ENCODE measurements at places on chromosomes 7 and 10.
A peak's percentile ranks its signal among the peaks of the same experiment; 100 is the strongest.

DNA sequence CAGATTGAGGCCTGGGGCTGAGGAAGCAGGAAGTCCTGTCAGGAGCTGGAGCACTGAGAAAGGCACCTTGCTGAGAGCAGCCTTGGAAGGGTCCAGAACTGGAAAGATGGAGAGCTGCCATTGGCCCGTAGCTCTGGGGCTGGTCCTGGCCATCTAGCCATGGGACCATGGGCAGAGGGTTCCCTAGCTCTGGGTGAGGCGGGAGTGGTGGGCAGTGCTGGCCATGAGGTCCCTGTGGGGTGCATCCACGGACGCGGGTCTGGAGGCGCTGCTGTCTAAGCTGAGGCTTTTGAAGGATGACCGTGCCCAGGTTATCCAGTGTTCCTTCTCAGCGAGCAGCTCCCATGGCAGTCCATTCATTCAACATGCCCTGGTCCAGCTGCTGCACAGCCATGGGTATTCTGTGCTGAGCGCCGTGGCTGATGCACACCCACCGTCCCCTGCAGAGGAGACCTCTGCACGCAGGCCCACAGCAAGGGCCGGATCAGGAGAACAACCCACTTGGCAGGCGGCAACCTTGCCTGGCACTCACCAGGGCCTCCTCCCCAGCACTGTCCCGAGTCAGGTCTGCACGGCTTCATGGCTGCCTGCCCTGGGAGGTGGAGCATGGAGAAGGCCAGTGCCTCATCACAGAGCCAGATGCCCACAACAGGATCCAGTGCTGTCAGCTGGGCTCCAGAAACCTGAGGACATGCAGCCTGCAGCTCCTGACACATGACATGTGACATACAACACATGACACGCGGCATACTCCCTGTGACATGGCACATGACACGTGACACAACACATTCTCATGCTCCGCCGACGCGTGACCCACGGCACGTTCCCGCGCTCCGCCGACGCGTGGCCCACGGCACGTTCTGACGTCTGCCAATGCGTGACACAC lies 121.9 kb downstream of the INPP5A start:
- no peak for DNase-seq

GRCh38 chr10:86139066-86139657 lies 227.4 kb downstream of the GRID1 start:
- peak; percentile 72 for DNase-seq

DNA sequence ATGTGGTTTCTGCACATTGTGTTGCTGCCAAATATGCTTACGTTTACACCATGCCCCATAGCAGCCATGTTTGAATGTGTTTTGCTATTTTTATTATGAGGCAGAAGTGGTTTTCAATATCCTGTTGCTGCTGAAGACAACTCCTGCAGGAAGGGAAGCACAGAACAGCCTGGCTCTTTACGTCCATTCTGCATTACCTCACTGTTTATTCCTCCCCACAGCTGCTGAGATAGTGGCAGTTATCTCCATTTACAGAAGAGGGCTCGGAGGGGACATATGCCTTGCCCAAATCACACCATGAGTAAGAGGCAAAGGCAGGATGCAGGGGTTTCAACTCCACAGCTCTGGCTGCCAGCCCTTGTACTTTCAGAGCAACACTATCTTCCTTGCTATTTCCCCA lies 35.3 kb downstream of the PLPP4 start:
- no peak for DNase-seq

DNA sequence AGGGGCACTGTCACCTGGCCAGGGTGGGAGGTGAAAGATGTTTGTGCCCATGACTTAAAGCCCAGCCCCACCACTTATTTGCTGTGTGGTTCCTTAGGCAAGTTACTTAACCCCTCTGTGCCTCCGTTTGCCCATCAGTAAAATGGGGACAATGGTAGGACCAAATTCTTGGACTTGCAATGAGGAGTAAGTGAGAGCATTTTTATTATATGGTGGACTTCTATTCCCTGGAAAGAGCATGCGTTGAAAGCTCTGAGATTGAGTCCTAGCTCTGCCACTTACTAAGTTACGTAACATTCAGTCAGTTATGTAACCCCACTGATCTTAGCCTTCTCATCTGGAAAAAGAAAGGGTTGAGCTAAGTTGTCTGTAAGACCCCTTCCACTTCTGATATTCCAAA lies 18.8 kb downstream of the VSIR start:
- no peak for DNase-seq

DNA sequence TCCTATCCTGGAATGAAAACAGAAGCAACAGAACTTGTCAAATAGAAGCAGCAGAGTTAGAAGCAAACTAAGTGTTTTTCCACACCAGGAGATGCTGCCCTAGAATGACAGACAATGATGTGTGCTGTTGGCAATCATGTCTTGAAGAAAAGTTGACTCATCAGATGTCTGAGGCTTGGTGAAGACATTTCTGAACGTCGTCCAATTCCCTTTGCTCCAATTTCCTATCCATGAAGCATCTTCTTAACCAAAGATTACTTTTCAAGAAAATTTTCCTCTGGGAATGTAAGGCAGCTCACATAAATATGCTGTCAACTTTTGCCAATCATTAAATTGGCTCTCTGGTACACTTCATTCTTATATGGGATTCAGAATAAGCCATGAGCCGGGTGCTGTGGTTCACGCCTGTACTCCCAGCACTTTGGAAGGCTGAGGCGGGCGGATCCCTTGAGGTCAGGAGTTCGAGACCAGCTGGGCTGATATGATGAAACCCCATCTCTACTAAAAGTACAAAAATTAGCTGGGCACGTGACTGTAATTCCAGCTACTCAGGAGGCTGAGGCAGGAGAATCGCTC lies 34.6 kb downstream of the MALSU1 start:
- no peak for DNase-seq

DNA sequence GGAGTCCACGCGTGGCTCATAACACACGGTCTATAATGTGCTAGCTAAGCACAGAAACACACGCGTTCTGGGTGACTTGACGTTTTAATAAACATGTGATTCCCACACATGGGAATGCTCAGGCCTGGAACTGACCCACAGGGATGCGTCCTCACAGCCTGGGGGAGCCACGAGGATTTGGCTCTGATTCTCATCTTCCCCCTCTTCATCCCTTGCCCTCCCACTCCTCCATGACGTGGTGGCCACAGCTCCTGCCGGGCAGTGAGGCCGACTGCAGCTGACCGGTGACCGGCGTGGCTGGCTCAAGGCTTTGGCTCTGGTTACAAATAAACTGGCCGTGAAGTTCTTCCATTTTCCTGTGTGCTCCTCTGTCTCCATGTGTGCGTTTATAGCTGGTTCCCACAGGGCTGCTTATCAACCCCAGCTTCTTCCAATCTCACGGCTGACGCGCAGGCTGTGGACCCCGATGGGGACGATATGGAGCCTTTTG lies 40.9 kb upstream of the KLF6 start:
- no peak for DNase-seq

- DNase-seq: no peak
Observed at GRCh38 chr7:2517026-2517425, 2.5 kb upstream of the LFNG start.

GRCh38 chr7:50806143-50806542 lies 23.4 kb upstream of the GRB10 start:
- no peak for DNase-seq

- no peak for DNase-seq
Observed at GRCh38 chr7:141789917-141790316, at the start of gene TAS2R5. Gene TAS2R5, plus strand, starts transcription at chr7:141790217. Its CDS starts 145 bp downstream, at chr7:141790362.

- no peak for DNase-seq
Observed at GRCh38 chr7:45484094-45484493, 90.1 kb upstream of the ADCY1 start.

- no peak for DNase-seq
Observed at GRCh38 chr7:24910551-24911212, 69.3 kb downstream of the OSBPL3 start.

DNA sequence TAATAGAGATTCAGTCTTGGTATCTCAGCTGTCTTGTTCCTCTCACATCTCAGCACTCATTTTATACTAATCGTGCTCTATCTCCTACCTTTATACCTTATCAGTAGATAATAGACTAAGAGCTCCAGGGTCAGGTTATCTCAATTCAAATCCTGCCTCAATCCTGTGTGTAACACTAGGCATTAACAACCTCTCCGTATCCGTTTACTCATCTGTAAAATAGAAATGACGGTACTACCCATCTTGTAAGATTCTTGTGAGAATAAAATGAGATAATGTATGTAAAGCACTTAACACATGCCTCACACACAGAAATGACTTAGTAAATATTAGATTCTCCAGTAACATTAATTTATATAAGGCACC lies 622 bp upstream of the P4HA1 start:
- DNase-seq: no peak

- no peak for DNase-seq
Observed at GRCh38 chr10:1180836-1181235, 124.7 kb downstream of the WDR37 start.

GRCh38 chr7:36084485-36085091 lies 68.5 kb upstream of the EEPD1 start:
- peak; percentile 70 for DNase-seq

GRCh38 chr7:94364816-94365215 lies 29.9 kb upstream of the COL1A2 start:
- no peak for DNase-seq

DNA sequence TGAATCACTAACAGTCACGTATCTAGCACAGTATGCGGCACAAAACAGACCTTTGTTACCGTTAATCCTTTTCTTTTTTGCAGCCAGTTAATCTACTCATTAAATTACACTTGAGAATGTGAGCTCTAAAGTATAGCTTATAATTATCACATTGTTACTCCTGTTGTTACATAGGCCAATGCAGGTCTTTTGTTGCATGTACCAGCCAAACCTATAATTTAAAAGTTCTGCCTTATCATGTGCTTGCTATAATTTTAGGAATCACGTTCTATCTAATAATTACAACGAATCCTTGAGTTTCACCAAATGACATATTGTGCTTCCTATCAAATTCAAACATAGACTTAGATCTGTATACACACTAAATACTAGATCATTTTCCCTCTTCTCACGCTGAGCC lies 245.1 kb downstream of the DGKI start:
- no peak for DNase-seq

- no peak for DNase-seq
Observed at GRCh38 chr7:82674268-82674667, 230.7 kb upstream of the CACNA2D1 start.

DNA sequence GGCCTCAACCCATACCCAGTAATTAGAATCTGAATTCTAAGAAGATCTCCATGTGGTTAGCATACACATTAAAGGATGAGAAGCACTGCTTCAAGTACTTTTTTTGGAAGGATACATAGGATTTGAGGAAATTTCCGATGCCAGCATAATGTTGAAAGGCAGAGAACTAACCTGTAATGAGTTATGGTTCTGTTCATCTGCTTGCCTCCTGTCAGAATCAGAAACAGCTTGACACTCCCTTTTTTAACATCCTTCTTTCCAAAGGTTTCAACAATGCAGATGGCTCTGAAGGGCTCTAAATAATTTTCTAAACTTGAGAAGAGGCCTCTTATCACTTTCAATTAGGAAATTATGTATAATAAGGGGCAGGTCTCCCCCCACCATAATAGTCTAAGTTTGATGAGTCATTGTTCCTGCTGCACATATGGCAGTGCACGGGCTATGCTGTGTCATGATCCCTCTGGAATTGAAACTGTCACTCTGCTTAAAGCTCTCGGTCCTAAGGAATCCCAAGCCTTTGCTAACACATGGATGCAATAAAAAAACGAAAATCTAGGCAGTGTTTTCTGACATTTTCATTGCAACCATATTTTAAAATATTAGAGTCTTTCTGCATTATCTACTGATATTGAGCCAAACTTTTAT lies 291.2 kb upstream of the FZD1 start:
- DNase-seq: no peak

DNA sequence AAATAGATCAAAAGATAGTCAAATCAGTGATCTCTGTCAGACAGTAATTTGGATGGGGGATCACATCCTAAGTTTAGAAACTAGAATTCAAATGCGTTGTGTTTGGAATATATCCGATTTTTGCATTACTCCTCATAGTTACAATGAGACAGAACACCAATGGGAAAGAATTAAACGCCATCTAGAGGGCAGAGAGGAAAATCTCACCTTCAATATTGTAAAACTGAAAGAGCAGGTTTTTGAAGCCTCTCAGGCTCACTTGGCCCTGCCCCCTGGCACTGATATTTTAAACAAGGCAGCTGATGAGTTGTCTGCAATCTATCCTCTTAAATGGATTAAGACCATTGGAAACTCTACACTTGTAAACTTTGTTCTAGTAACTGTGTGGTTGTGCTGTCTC lies 17.7 kb downstream of the FRG2B start:
- DNase-seq: no peak

DNA sequence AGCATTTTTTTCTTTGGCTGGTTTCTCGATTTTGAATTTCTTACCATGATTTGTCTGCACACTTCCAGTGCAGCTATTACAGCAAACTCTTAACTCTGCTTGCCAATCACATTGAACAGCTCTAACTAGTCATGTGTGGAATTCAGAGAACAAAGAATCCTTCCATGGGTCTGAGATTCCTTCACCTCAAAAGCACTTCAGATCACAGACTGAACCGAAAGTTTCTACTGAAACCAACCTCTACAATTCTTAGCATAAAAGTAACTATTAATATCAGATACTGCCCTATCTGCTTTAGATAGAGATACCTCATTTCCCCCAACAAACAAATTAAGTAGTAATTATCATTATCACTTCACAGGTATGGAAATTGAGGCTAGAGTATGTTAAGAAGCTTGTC lies 56.5 kb upstream of the SP4 start:
- no peak for DNase-seq

DNA sequence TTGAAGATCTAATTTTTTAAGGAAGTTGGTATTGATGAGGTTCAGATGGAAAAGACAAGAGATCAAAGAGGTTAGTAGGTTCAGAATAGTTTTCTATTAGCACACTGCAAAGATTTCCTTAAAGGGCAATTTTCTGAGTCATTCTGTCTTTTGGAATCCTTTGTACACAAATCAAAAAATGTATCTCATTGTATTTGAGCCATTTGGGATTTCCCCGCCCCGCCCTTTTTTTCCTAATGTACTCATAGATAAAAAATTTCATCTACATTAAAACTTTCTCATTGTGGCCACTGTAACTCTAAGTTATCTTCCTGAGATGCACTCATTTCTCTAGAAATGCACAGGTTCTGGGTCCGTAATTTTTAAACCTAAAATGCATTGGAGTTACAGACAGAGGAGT lies 12.1 kb downstream of the GIMAP6 start:
- DNase-seq: no peak

- peak; percentile 32 for DNase-seq
Observed at GRCh38 chr10:126508535-126509040, 120.3 kb upstream of the ADAM12 start.

DNA sequence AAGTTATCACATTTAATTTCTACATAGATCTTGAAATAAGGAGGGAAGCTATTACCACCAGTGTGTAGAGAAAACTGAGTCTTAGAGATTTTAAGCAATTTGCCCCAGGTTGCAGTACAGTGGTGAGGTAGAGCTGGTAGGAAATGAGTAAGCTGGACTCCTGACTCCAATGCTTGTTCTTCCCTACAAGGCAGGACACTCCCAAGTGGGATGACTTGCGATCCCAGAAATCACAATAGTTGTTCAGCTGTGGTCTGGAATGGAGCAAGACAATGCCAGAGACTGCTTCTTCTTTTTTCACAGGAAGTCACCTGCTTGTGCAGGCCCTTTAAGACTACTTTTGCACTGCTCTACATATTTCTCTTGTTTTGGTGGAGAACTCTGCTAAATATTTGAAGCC lies 327.2 kb upstream of the BMPER start:
- DNase-seq: no peak

GRCh38 chr7:17015598-17016031 lies 133.8 kb upstream of the AGR3 start:
- no peak for DNase-seq

All from WTC11 (cell line).